NCI-H1048 (cell line): ENCODE measurements at places on chromosomes 3 and 15.
A peak's percentile ranks its signal among the peaks of the same experiment; 100 is the strongest.

GRCh38 chr3:86938416-86939105 lies 52.4 kb downstream of the VGLL3 start:
- DNase-seq = no peak

DNA sequence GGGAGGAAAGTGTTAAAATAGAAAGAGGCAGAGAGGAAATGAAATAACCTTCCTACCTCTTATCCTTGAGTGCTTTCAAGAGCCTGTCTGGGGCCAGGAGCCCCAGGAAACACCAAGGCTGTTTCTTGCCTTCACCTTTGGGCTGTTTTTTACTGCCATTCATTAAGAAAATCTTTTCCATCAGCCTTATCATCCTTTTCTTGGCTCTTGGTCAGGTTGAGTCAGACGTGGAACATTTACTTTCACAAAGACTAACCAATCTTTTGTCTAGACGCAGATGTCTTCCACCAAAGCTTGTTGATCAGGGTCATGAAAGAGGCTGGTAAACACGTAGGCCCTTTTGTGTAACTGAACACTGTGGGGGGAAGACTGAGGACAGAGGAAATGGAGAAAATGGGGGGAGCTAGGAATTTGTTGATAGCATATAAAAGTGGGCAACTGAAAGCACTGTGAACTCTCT lies 151.0 kb upstream of the THBS1 start:
- DNase-seq = no peak

- no peak for DNase-seq
Measured at GRCh38 chr3:128143496-128143895, 9.8 kb upstream of the EEFSEC start.

- DNase-seq = peak; percentile 37
Measured at GRCh38 chr15:27990521-27991515, 108.3 kb downstream of the OCA2 start.

DNA sequence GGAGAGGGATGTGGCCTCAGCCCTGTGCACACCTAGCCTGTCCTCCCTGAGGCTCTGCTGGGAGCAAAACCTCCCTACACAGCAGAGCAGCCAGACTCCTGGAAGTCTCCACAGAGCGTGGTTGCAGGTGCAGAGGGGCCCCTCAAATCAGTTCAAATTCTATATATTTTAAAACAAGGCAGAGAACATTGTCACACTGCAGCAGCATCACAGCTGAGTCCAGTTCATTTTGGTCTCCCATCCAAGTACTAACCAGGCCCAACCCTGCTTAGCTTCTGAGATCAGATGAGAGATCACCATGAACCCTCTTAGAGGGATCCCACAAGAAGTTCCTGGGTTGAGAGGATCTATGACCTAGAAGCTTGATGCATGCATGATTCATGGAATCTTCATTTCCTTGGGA lies 331.0 kb upstream of the RGMA start:
- DNase-seq = no peak

GRCh38 chr3:101383656-101384055 lies 63.3 kb upstream of the IMPG2 start:
- no peak for DNase-seq

GRCh38 chr3:111812701-111813100 lies 46.4 kb upstream of the PHLDB2 start:
- no peak for DNase-seq

DNA sequence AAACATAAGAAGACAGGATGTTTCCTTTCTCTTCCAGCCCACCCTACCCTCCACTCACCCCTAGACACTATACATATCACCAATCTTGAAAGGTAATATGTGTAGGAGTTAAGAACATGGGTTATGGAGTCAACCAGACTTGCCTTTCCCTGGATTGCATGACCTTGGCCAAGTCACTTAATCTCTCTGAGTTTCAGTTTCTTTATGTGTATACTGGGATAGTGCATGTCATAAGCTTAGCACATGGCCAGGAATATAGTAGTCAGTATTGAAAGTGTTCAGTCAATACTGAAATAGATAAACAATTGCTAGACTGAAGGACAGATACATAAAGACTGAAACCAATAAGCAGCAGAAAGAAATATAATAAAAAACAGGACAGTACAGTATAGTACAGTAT lies 283.2 kb upstream of the STT3B start:
- no peak for DNase-seq

DNA sequence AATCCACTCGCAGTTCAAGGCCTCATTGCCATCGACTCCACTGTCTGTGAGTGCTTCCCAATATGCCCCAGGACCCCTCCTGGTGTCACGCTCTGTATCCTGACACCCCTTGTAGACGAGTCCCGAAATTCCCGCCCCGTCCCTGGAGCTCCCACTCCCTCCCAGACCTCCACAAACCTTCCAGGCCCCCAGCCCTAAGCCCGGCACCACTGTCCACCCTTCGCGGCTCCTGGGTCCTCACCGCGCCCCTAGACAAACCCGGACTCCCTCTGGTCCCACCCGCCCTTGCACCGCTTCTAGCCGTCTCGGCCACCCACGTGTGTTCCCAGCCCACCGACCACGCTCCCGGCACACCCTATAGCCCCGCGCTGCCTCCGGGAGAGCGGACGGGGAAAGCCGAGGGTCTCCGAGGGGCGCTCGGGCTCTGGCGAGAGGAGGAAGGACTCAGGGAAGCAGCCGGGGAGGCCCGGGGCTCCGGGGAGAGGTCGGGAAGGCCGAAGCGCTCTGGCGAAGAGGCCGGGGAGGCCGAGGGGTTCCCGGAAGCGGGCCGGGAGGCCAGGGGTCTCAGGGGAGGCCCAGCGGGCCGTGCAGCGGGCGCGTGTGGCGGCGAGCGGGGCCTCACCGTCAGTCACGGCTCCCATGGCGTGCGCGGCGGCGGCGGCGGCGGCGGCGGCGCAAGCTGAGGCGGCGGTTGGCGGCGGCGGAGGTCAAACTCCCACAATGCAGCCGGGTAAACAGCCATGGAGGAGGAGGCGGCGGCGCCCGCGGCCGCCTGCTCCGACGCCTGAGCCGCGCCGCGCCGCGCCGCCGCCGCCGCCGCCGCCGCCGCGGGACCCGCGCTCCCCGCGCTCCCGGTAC lies at the start of the genes ATXN7 and THOC7:
ATXN7 (plus strand) TSS at position 718 of the 858 bp plus-strand sequence. CDS start 48,732 bp downstream, outside the sequence.
THOC7 (minus strand) TSS at position 656 of the 858 bp plus-strand sequence; CDS start at position 641, 15 bp downstream.
- peak; percentile 23 for DNase-seq

DNA sequence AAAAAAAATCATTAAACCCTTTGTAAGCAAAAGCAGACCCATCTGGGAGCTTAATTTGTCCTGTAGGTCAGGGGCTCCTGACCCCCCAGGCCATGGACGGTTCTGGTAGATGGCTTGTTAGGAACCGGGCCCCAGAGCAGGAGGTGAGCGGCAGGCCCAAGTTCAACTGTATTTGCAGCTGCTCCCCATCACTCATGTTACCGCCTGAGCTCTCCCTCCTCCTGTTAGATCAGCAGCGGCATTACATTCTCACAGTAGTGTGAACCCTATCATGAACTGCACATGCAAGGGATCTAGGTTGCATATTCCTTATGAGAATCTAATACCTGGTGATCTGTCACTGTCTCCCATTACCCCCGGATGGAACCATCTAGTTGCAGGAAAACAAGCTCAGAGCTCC lies 60.7 kb downstream of the FSIP1 start:
- no peak for DNase-seq

- no peak for DNase-seq
Measured at GRCh38 chr3:160003520-160004128, 15.0 kb downstream of the IL12A start.

DNA sequence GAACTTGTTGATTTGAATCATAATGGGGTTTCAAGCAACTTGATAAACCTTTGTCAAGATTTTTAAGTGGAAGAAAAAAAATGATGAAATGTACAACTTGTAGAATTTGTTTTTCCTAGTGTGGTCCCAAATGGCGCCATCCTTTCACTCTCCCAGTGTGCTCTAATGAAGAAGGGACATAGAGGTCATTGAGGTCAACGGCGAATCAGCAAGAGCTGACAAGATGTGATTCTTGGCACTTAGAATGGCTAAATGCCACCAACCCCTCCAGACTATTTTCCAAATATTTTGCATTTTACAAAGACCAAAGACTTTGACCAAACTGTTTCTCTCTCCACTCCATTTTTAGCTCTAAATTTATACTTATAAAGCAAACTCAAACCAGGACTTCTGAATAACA lies 320.2 kb upstream of the MME start:
- no peak for DNase-seq

- no peak for DNase-seq
Measured at GRCh38 chr3:10574101-10574620, 68.8 kb upstream of the ATP2B2 start.

DNA sequence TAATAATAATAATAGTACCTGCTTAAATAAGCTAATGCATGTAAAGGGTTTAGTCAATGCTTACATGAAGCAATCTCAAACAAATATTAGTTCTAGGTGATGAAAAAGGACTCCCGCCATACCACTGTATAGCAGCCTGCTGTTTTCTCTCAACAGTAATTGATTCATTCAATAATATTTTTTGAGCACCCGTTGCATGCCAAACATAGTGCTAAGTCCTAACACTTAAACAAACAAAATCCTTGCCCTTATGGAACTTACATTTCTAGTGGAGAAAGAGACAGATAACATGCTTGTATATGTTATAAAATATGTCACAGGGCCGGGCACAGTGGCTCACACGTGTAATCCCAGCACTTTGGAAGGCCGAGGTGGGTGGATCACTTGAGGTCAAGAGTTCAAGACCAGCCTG lies 61.2 kb upstream of the FLNB start:
- no peak for DNase-seq

- DNase-seq = no peak
Measured at GRCh38 chr3:38124324-38125122, 12.4 kb downstream of the ACAA1 start.

GRCh38 chr3:114241262-114241661 lies 3.9 kb upstream of the ZNF80 start:
- DNase-seq = no peak

- DNase-seq = no peak
Measured at GRCh38 chr3:156811089-156811862, 14.9 kb upstream of the LEKR1 start.

GRCh38 chr3:43378066-43378935 lies 92.0 kb downstream of the SNRK start:
- no peak for DNase-seq

- DNase-seq = no peak
Measured at GRCh38 chr15:99343881-99344551, 92.7 kb downstream of the LRRC28 start.

DNA sequence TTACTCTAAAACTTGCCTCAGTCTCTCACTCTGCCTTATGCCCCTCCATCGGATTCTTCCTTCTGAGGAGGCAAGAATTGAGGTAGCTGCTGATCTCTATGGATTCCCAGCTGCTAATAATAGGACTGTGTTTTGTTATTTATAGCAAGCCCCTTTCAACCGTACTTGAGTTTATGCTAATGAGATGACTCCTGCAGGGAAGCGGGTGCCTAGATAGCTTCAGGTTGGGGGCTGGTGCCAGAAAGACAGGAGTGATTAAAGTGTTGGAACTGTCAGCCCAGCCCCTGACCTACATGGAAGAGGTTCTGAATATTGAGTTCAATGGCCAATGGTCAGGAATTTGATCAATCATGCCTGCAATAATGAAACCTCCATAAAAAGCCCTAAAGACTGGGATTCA lies 21.8 kb upstream of the LIMD1 start:
- no peak for DNase-seq

DNA sequence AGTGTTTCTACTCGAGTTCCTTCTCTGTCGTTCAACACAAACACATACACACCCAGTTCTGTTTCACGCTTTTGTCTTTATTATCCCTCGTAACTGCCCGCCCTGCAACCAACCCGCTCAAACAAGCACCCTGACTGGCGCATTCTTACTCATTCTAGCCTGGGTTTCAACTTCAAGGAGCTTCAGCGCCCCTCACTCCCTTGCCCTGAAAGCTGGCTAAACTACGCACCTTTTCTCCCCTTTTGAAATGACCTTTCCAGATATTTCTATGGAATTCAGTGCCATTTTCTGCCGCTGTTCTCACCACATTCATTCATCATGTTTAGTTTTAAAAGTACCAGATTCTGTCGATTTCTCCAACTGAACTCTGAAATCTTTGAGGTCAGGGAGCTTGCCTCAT lies 653 bp upstream of the MFSD1 start:
- DNase-seq = no peak

- DNase-seq = no peak
Measured at GRCh38 chr3:171727288-171727687, 83.0 kb downstream of the PLD1 start.

DNA sequence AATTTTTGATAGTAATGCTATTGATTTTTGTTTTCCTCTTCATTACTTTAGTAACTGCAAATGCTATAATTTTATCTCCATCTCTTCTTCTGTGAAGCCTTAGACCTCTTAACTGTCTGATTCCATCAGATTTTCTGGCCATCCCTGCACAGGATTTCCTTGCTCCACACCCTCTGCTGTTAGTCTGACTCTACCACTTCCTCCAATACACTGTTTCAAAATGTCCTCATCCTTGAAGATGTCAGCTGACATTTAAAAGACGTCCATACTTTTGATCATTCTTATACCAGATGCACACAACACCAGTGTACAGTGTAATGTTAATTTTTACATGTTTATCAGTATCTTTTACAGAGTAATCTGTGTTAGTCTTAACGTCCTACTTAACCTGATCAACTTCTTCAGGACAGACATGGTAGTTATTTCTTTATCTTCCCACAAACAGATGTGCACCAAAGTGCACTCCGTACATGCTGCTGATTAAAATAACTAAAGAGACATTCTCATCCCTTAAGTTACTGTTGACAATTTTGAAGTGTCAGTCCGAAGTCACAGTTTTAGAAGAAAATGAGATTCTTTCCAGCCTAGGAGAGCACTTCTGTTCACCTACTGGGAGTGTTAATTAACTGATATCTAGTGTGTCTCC lies 102.4 kb upstream of the RASGRP1 start:
- DNase-seq = no peak

GRCh38 chr15:40084650-40085049 lies 24.0 kb downstream of the BMF start:
- DNase-seq = no peak

DNA sequence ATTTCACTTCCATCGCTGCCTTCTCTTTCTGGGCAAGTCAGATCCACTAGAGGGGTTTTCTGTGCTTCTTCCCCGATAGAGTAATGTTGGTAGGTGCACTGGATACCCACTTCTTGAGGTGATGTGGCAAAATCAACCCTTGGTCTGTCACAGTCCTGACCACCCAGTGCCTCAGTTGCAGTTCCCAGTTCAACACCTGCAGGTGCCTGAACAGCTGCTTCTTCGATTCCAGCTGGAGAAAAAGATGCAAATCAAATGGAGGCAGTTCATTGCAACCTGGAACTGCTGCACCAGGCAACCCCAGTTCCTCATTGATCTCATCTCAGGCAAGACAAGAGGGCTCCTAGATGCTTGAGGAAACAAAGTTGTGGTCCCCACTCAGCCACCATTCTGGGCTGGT lies 186.6 kb downstream of the UBE2E2 start:
- no peak for DNase-seq
